ENCODE measurements at places on chromosomes 7 and 10.

DNA sequence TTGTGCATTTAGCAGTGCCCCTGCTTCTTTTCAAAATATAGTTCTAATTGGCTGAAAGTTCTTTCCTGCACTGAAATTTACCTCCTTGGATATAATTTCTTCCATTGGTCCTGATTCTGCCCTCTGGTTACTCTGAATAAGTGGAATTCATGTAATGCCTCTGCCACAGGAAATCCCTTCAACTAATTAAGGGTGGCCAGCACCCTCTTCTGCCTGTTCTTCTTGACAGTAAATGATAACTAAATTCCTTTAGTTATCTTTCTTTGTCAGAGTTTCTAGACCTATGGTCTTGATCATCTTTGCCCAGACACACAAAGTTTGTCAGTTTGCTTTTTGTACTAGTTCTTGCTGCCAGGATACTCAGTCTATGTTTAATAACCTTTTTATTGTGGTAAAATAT lies 40.2 kb downstream of the PRKCQ start:
- no peak for DNase-seq

GRCh38 chr7:47573758-47574481 lies 8.0 kb downstream of the TNS3 start:
- DNase-seq = no peak

DNA sequence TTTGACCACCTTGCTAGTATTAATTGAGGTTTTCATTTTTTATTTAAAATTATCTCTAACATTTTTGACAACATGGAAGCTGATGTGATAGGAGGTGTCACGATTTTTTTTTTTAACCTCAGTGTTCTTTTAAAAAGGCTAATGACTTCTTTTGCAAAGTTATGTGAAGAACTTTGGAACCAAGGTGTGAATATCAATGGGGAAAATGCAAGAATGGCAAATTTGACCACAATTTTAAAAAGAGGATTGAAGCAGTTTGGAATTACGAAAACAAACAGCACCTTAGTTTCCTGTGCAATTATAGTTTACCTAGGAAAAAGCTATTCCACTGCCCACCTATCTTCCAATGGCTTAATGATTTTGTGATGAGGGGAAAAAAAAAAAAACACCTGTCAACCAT lies 232.4 kb downstream of the VTI1A start:
- DNase-seq = no peak

- no peak for DNase-seq
Measured at GRCh38 chr7:121504482-121504881, 108.4 kb upstream of the FAM3C start.

DNA sequence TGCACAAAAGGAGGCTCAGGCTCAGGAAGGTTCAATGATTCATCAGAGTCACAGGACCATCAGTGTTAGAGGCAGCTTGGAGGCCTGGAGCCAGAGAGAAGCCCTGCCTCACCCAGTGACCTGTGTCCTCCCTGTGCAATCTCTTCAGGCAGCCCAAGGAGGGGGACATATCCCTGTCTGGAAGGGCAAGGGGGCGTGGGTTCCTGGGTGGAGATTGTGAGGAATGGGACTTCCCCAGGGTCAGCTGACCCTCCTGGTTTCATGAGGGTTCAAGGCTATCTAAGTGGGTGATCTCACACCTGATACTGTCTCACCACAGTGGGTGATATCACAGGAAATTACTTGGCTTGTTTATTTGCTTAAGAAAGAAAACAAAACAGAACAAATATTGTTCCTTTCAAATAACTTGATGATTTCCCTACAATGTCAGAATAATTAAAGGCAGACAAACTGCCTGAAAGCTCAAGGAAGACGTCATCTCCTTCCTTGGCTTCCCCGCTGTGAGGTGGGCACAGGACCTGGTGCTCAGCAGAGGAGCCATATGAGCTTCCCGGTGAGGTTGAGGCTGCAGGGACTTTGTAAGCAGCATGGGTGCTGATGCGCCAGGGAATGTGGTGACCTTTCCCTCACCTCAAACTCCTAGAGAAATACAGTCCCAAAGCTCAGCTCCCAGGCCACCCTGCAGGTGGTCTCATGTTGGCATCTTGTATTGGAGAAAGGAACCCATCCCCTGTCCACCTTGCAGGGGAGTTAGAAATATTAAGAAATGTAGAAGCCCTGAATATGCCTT lies 763.2 kb downstream of the GRID1 start:
- no peak for DNase-seq

- DNase-seq = no peak
Measured at GRCh38 chr10:13883636-13884444, 297.1 kb downstream of the PRPF18 start.

DNA sequence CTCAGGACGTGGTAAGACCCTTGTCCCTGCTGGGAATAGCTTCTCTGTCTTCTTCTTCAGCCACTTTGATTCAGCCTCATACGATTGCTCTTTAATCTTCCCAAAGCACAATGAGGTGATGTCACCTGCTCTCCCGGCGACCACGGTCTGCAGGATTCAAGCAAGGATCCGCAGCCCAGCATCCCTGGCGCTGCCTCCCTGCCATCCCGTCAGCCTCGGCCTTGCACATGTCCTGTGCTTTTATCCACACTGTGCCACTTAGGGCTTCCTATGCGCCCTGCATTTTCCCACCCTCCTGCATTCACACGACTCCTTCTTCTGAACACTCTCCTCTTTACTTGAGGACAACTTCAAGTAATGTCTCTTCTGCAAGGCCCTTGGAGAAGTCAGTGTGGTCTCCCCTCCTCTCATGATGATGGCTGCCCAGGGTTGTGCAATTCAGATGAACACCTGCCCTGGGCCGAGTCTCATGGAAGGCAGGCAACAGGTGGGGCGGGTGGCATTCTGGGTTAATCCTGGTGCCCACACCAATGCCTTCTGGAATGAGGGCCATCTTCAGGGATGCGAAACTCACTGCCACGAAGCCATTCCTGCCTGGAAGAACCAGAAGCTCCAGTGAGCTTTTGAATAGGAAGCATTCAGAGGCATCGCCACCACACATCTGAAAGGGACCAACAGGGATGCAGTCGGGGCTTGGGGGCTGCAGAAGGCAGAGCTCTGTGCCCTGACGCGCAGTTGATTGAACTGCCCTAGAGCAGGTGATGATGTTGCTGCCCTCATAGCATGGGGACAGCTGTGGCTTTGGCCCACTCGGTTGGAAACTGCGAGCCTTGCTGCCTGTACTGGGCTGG lies 287.5 kb downstream of the GLRX3 start:
- DNase-seq = no peak

DNA sequence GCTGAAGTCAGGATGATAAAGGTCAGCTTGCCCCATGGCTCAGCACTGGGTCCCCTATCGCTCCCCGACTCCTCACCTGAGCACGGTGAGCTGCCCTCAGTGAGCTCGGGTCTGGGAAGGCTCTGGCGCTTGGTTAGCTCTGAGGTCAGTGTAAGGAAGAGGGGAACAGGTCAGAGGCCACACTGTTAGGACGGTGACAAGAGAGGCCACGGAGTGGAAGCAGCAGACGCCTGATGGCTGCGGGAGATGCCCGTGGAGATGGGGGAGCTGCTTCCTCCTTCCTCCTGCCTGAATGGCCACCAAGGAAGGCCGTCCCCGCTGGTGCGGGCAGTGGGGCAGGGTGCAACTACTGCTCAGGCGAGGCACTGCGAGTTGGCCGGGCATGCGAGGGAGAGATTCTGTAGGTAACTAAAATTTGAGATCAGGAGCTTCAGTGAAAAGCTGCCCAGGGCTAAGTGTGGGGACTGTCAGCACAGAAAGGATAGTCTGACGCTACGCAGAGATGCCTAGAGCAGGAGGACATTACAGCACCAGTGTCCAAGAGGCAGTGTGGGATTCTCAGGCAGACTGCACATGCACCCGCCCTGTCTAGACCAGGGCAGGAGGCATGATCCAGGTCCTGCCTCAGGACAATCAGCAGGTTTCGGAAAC lies 231.3 kb upstream of the GRB10 start:
- no peak for DNase-seq

DNA sequence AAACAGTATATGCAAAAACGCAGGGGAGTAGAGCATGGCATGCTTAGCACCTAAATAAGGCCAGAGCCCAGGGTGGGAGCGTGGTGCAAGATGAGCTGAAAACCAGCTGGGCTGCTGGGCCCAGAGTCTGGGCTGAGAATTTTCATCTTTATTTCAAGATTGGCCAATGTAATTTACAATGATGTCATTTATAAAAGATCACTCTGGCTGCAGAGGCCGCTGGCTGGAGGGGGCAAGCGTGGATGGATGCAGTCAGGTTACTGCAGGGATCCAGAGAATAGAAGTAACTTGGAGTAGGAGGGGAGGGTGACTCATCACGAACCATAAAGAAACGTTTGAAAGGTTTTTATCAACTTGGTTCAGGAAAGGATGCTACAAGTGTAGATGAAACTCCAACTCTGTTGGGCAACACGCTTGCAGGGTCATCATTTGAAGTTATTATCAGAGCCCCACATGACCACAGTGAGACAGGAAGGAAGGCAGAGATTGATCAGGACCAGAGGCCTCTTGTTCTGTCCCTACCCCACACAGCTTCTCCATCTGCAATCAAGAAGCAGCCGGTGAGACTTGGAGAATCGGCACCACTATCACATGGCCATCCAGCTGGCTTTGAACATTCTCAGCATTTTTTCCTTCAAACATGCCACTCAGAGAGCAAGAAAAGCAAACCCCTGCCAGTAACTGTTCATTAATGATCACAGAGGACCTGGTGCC lies 49.2 kb downstream of the ODAD2 start:
- no peak for DNase-seq

DNA sequence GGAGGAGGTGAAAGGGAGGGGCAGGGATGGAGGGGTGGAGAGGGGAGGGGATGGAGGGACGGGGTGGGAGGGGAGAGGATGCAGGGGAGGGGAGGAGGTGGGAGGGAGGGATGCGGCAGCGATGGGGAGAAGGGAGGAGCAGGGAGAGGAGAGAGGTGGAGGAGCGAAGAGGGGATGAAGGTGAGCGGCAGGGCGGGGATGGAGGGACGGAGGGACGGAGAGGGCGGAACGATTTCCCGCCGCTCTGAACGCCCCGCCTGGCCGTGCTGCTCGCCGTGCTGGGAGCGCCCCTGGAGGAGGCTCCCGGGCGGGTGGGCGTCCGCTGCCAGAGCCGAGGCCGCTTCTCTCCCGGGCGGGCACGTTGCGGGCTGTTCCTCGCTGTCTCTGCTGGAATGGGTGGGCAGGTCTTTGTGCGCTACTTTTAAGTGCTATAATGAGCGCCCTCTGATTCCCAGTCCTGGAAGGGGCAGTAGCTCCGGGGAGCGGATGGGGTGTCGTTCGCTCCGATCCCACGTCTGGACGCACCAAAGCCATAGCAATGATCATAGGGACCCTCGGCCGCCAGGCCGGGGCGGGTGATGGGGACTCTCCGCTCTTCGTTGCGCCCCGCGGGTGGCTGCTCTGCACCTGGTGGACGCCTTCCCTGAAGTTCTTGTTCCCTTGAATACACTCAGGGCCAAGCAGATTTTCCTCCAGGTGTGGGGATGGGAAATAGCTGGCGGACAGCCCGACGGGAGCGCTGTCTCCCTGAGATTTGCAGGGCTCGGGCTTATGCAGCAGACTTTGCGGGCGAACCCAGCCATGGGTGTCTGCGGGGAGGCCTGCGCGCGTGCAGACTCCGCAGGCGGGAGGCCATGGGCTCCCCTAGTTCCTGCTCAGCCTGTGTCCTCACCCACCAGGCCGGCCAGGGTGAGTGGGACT lies 81.1 kb upstream of the CPXM2 start:
- DNase-seq = no peak

- no peak for DNase-seq
Measured at GRCh38 chr7:121475806-121476205, 79.7 kb upstream of the FAM3C start.

DNA sequence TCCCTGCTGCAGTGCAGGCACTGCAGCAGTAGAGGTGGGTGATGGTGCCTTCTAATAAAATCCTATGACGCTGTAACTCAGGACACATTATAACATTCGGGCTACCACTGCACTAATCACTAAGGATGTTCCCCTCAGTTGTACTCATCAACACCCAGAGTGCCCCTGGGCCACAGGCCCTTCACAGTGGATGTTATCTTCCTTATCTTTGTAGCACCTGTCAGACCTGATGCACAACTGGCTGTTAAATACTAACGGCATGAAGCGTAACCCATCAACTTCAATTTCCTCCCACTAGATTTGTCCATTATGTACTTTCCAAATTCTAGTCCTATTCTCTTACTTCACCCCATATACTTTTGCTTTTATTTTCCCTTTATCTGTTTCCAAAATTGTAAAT lies 66.3 kb downstream of the PARD3 start:
- no peak for DNase-seq

- no peak for DNase-seq
Measured at GRCh38 chr10:29617880-29618340, 16.9 kb downstream of the SVIL start.

DNA sequence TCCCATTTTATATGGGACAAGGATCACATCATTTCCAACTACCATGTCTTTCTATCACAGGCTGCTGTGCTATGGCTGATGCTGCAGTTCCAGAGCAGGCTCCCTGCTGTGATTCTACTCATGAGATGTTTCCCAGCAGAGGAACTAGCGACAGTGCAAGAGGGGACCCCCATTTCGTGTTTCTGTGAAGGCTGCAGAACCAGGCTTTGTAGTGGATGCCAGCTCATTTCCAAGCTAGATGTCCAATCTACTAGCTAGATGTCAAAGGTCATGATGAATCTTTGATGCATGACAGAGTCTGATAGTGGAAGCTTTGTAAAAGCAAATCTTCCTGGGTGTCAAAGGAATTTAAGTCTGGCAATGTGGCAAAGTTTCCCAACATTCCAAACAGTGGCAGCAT lies 21.2 kb upstream of the MYO3A start:
- DNase-seq = no peak

DNA sequence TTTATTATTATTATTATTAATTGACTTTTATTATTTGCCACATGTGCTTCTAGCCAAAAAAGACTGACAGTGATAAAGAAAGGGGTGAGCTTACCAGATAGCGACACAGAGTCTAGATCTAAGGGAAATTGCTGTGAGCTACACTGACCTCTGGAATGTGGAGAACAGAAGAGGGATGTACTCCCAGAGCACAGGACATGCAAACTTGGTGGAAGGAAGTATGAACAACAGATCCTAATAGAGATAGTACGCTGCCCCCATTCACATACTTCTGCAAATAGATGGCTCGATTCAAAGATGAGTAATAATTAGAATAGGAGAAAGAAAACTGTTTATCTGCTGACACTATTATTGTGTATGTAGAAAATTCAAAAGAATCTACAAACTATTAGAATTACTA lies 109.3 kb upstream of the HPS1 start:
- no peak for DNase-seq

DNA sequence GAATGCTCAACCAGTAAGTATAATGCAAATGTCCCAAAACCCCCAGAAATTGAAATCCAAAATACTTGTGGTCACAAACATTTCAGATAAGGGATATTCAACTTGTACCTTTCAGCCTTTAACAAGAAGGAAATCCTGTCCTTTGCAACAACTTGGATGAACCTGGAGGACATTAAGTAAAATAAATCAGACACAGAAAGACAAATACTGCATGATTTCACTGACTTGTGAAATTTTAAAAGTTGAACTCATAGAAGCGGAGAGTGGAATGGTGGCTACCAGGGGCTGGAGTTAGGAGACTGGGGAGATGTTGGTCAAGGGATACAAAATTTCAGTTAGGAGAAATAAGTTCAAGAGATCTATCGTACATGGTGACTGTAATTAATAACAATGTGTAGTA lies 187.6 kb downstream of the DNAH11 start:
- DNase-seq = no peak
